ENCODE measurements at places on chromosomes 2 and 18.
A peak's percentile ranks its signal among the peaks of the same experiment; 100 is the strongest.

DNA sequence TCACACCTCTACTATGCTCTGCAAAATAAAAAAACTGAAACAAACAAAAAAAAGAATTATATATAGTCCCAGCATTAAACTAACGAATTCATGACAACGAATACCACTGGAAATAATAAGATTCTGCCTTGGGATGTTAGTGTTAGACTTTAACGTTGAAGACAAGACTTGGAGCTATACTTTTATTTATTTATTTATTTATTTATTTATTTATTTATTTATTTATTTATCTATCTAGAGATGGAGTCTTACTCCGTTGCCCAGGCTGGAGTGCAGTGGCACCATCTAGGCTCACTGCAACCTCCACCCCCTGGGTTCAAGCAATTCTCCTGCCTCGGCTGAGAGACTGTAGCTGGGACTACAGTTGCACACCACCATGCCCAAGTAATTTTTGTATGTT, 27.2 kb upstream of the PAPOLG start:
- DNase-seq = no peak

- DNase-seq = no peak
Measured at GRCh38 chr2:234480337-234480736, 16.5 kb downstream of the ARL4C start.

DNA sequence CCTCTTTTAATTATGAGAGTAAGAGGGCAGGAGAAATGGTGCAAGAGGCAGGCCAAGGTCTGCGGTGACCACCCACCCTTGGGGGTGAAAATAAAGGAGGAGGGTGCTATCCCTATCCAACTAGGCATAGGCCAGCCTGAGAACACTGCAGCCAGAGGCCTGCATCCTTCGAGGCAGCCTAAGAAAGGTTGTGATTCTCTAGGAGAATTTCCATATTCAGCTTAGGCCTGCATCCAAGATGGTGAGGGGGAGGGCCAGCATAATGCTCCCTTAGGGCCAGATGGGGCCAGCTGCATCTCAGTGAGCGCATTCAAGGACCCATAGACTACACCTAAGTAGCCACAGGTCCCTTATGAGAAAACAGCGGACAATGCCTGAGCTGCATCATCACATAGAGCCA, 3.5 kb upstream of the UPP2 start:
- no peak for DNase-seq

DNA sequence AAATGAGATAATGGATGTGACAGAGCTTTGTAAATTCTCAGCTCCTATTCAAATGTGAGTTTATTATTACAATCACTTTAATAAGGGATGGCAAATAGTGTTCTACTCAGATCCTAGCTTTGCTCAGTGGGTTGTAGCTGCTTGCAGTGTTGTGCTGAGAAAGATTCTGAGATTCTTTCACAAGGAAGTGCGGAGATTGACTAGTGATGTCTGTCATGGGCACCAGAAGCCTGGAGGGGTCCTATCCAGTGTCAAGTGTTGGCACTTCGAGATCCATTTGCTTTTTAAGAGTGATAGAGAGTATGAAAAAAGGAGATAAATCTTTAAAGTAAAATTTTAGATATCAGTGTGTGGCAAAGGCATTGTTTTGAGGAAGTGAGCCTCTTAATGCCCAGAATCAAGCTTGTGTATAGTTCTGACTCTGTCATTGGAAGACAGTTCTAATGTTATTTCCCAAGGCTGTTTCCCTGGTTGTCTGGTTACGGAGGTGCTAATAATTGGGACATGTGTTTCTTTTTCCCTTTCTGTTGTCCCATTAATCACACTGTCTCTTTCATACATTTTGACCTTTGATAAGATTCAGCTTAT, 181.7 kb upstream of the SPRED2 start:
- no peak for DNase-seq

- DNase-seq = peak; percentile 56
Measured at GRCh38 chr18:75418293-75419005, 9.1 kb downstream of the SMIM21 start.

- peak; percentile 55 for DNase-seq
Measured at GRCh38 chr2:146981921-146982320, 862.9 kb upstream of the ACVR2A start.

- no peak for DNase-seq
Measured at GRCh38 chr2:65098741-65099140, 31.2 kb downstream of the RAB1A start.

- DNase-seq = peak; percentile 8
Measured at GRCh38 chr2:112768432-112768831, 4.0 kb upstream of the CKAP2L start.

DNA sequence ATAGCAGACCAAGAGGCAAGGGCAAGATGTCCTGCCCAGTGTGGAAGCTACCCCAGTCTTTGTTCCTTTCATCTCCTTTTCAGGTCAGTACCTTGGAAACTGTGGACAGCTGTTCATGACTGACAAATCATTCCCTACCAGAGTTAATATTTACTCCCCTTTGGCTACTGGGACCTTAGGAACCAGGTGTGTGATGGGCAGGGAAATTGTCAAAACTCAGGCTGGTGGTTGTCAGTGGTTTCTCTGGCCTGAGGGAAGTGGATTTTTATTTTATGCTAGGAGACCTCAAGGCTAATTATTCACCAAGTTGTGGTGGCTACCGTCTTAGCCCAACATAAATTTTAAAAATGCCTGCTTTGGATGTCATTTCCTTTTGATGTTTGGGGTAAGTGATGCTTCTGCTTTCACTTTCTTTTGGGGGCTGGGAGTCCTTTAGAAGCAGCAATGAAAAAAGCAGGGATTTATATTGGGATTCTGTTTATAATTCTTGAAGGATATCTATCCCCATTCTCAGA, 119.3 kb downstream of the SETBP1 start:
- DNase-seq = peak; percentile 8
